ENCODE measurements at places on chromosomes 16 and 17. TPM values are rescaled to one million over a fixed set of nuclear protein-coding genes. Genes with fewer than 3 reads are reported as not detected.
A peak's percentile ranks its signal among the peaks of the same experiment; 100 is the strongest.

GRCh38 chr17:80992077-80992947 lies 671 bp downstream of the CHMP6 start:
- DNase-seq = no peak

- peak; percentile 79 for DNase-seq
These were observed 14.8 kb downstream of the PLD6 start for GRCh38 chr17:17191346-17191792.

GRCh38 chr16:11877374-11877773 lies 26.0 kb upstream of the RSL1D1 start:
- DNase-seq = no peak

- no peak for DNase-seq
These were observed 88.3 kb upstream of the DNAH17 start for GRCh38 chr17:78665387-78665951.

Gene PLA2G10
- not detected for total RNA-seq

GRCh38 chr16:23407436-23408127 lies 45.4 kb downstream of the COG7 start:
- DNase-seq = no peak
